Stromal cell of bone marrow (primary cell): ENCODE measurements at places on chromosomes 6 and 20.
A peak's percentile ranks its signal among the peaks of the same experiment; 100 is the strongest.

- DNase-seq, result peak; percentile 69
Measured at GRCh38 chr6:3518356-3519190, 61.7 kb upstream of the SLC22A23 start.

DNA sequence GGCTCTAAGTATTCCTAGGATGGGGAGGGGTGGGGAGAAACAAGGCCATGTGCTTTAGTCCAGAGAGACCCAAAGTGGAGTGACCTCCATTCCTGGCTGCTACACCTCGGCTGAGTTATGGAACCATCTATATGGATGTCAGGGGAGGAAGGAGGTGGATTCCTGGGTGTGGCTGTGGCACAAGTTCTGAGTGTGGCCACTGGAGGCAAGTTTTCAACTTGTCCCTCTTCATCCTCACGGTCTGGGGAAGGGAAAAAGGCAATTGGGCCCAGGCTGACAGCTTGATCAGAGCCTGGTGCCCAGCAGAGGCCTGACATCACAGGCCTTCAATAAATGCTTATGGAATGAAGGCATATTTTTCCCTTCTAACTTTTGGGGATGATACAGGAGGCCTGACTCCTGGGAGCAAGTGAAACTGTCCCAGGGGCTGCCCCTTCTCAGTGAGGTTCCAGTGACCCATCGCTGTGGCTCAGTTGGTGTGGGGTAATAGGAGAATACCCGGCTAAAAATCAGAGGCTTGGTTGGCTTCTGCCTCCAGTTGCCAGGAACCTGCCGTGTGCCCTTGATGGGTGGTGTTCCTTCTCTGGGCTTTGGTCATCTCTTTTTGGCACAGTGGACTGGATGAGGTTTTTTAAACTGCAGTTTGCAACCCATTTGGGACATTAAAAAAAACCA is 1.8 kb upstream of the ITPR3 start:
- no peak for DNase-seq

DNA sequence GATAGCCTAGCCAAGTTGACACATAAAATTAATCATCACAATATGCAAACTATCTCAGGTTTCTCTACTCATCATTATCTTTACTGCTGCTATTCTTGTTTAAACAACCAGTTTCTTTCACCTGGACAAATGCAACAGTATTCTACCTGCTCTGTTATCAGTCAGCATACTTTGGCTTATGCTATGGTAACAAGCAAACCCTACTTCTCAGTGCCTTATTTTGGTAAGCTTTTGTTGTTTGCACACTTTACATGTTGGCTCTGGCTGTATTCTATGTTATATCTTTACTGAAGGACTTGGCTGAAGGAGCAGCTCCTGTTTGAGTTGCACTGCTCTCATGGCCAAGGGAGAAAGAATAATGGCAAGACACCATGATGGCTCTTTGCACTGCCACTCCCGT is 463.1 kb downstream of the EPM2A start:
- no peak for DNase-seq

- DNase-seq, result no peak
Measured at GRCh38 chr20:32946629-32947028, 57.6 kb downstream of the SUN5 start.

DNA sequence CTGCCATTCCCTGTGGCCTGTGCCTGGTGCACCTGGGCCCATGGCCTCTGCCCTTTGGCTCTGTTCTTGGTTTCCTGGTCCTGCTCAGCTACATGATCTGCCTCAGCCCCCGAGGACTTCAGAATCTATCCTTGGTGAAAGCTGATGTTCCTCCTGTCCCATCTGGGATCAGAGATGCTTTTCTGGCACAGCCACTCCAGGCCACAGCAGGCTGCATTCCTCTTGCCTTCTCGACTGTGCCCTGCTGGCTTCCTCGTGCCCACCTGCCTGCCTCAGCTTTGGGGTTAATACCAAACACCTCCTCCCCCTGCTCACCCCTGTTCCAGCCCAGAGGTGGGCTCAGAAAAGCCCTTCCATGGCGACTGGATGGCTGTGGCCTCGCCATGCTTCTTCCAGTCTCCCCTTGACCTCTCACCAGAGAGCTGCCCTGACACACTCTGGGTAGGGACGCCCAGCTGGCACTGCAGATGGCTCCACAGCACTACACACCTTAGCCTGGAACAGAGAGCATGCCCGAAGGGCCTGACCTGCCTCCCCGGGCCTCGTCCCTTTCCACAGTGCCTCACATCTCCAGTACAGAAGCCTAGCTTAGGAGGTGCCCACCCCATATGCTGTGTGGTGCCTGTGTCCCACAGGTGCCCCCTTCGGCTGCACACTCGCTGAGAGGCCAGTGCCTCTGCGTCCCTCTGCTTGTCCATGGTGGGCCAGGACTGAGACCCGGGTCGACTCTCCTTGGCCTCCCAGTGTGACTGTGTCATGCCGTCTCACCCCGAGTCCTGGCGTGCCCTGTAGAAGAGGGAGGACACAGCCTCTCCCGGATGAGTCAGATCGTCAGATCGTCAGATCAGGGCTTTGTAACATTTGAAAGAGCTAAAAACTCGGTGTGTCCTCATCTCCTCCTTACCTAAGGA is 148.8 kb downstream of the DTNBP1 start:
- no peak for DNase-seq

- no peak for DNase-seq
Measured at GRCh38 chr20:1394686-1395085, 1.8 kb upstream of the FKBP1A start.

- no peak for DNase-seq
Measured at GRCh38 chr6:30264743-30265142, 51.5 kb upstream of the TRIM26 start.

GRCh38 chr6:38262026-38262425 is 377.7 kb downstream of the BTBD9 start:
- DNase-seq, result peak; percentile 74
